ENCODE measurements at places on chromosomes 1 and 21.
A peak's percentile ranks its signal among the peaks of the same experiment; 100 is the strongest.

GRCh38 chr1:112059679-112060078 lies 70.2 kb upstream of the KCND3 start:
- DNase-seq: no peak

- no peak for DNase-seq
These were observed 18.4 kb upstream of the GADD45A start for GRCh38 chr1:67666636-67667035.

DNA sequence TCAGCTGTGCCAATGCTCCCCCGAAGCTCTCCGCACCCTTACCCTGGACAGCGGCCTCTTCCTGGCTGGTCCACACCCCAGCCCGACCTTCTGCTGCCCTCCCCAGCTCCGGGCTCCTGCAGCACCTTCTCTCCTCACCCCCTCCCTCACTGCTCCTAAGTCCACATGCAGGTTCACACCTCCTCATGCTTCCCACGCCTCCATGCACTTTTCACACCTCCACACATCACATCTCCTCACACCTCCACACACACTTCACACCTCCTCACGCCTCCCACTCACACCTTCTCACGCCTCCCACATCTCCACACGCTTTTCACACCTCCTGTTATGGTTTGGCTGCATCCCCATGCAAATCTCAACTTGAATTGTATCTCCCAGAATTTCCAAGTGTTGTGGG lies 18.9 kb downstream of the GPR137B start:
- no peak for DNase-seq

DNA sequence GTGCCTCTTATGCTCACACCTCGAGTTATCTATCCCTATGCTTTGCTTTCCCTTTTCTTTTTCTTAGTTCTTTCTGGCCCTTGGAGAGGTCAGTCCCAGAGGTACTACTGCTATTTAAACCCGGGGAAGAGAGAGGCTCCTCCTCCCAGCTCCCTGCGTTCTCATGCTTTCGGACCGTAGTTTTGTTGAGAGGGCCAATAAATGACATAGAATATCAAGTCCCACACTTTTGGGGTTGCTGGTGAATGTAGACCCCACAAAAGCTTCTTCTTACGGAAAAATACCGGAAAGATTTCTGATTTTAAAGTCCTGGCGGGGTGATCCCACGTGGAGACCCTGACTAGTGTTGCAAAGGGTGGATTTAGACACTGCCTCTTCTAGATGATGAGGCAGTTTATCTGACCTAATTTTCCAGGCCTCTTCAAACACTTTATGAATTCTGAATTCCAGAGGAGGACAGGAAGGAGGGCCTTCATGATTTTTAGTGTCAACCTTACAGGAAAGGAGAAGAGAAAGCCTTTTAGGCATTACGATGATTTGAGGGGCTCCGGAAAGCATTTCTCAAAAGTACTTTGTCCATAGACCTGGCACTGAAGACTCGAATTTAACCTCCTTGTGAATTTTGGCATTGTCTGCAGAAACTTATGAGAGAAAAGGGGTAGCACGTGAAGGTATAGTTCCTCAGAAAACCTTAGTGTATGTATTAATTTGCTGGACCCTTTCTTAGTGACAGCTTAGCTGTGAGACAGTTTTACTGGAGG lies 694 bp downstream of the TMEM167B start:
- peak; percentile 71 for DNase-seq

- DNase-seq: no peak
These were observed 2.2 kb downstream of the RALGPS2 start for GRCh38 chr1:178727014-178727895.
